ENCODE measurements at places on chromosomes 3 and 15.

DNA sequence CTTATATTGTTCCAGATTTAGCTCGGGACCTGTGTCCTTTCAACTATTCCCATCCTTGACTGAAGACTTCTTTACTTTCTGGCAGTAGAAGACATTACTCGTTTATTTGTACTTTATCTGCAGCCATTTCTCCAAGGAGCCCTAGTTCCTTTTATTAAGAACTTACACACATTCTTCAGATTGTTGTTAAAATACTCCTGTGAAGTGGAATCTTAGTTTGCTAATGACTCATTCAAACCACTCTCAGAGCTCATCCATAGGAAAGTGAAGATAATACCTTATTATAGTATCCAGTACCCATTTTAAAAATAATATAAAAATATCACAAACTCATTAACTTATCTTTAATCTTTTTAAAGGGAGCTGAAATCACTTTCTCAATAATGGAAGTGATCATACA lies 63.5 kb downstream of the C3orf70 start:
- no peak for DNase-seq

GRCh38 chr3:50411229-50411628 lies 51.9 kb upstream of the TMEM115 start:
- no peak for DNase-seq

- no peak for DNase-seq
Observed at GRCh38 chr3:116350119-116350733, 95.1 kb downstream of the LSAMP start.

GRCh38 chr3:46825450-46825849 lies 37.8 kb downstream of the MYL3 start:
- no peak for DNase-seq

GRCh38 chr15:60471314-60471713 lies 7.6 kb downstream of the ICE2 start:
- no peak for DNase-seq

GRCh38 chr3:33658991-33659848 lies 58.8 kb downstream of the CLASP2 start:
- peak; percentile 11 for DNase-seq

GRCh38 chr15:43229977-43230376 lies 9.2 kb upstream of the EPB42 start:
- DNase-seq: no peak

GRCh38 chr3:192570821-192571791 lies 156.2 kb downstream of the FGF12 start:
- DNase-seq: no peak

GRCh38 chr3:15610082-15610759 lies 8.7 kb downstream of the BTD start:
- DNase-seq: no peak

- DNase-seq: no peak
Observed at GRCh38 chr15:64667736-64668161, 107.6 kb downstream of the RBPMS2 start.

DNA sequence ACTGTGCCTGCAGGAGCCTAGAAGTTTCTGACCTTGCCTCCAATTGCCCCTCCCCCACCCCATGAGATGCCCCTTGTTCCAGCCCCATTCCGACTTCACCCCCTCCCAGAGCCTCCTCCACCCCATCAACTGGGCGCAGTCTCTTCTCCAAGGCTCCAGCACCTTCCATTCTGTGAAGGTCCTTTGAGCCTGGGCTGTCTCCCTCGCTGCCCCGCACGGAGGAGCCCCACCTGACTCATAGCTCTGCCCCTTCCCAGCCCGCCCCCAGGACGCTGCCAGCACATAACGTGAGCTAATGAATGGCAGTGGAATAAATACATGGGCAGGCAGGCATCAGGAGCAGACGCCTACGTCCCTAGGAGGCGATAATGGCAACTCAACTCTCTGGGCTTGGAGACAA lies 113.1 kb downstream of the NUP210 start:
- DNase-seq: no peak

- no peak for DNase-seq
Observed at GRCh38 chr3:136819392-136819730, 435 bp downstream of the SLC35G2 start.

DNA sequence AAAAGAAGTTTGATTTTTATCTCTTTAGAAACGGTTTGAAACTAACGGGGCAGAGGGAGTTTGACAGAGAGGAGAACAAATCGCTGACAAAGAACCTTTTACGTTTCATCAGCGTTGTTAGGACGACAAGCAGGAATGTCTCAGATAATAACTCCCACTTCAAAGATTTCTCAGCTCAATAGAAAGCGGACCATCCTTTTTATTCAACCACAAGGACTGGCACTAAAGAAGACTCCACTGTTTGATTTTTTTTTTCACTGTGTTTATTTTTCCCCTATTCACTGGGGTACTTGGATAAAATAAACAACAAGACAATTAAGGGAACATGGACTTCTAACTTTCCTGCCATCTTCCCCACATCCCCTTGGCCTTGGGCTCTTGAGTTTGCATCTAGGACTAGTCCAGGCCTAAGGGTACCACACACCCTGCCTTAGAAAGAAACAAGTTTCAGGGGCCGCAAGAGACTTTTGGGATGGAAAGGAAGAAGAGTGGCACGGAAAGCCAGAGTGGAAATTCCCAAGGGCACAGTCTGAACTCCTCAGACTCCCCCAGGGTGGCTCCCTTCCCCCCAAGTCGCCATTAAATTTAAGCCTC lies 19.0 kb downstream of the ZIC4 start:
- no peak for DNase-seq

DNA sequence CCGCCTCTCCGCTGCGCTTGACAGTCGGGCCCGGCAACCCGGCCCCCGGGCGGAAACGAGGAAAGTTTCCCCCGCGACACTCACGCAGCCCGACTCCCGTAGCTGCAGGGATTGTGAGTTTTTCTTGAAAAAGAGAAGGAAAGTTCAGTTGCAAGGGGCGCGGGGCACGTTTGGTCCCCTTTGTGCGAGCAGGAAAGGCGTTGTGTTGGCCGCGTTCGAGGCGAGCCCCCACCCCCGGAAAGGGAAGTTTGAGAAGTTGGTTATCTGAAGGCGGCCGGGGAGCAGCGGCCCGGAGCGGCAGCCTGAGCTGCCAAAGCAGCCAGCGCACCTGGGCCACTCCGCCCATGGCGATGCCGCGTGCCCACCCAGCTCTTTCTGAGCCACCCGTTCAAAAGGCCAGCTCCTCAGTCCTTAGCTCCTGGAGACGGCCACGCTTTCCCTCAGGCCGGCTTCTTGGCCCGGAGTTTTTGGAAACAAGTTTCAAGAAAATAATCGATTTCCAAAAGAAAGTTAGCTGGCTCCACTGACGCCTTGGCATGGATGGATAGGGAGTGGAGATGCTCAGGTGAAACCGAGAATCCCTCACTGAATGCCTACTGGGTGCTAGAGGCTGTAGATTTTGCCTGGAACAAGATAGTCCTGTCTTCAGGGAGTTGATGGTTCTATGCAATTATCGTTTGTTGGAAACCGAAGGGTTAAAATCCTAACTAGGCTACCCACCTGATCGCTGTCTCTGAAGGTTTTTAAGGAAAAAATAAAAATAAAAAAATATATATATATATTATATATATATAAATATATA lies 832 bp downstream of the TGFBR2 start:
- DNase-seq: peak; percentile 67

- no peak for DNase-seq
Observed at GRCh38 chr3:120673116-120673515, 8.9 kb downstream of the HGD start.

DNA sequence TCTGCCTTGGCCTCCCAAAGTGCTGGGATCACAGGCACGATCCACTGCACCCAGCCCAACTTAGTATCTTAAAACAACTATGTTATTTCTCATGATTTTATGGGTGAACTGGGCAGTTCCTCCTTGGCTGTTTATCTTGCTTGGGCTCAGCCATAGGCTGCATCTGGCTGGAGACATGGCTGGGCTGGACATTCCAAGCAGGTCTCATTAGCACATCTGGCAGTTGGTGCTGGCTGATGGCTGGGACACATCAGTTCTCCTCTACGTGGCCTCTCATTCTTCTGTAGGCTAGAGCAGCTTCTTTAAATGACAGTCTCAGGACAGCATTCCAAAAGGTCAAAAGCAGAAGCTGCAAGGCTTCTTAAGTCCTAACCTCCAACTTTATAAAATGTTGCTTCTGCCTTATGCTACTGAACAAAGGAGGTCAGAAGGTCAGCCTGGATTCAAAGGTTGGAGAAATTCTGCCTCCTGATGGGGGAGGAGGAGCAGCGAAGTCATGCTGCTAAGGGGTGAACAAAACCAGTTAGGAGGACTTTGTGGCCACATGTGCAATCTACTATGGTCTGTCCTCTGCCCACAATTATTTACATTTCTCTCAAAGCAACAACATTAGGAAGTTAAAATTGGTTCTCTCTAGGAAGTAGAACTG lies 144.0 kb downstream of the AQP9 start:
- DNase-seq: no peak

GRCh38 chr3:20322085-20322484 lies 136.1 kb upstream of the SGO1 start:
- DNase-seq: no peak

DNA sequence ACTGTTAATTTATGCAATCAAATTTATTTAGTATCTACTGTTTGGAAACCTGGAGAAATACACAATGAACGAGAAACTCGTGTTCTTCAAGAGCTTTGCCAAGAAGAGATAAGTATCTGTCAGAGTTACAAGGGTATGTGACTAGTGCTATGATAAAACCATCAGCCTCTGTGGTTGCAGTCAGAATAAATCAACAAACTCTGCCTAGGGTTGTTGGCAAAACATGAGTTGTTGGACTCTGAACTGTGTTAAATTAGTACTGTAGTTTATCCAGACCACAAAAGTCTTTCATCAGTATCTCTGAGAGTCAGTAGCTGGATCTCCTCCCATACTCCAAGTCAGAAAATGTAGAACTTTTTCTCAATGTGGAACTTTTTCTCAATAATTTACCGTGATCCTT lies 918.4 kb downstream of the NAALADL2 start:
- no peak for DNase-seq

DNA sequence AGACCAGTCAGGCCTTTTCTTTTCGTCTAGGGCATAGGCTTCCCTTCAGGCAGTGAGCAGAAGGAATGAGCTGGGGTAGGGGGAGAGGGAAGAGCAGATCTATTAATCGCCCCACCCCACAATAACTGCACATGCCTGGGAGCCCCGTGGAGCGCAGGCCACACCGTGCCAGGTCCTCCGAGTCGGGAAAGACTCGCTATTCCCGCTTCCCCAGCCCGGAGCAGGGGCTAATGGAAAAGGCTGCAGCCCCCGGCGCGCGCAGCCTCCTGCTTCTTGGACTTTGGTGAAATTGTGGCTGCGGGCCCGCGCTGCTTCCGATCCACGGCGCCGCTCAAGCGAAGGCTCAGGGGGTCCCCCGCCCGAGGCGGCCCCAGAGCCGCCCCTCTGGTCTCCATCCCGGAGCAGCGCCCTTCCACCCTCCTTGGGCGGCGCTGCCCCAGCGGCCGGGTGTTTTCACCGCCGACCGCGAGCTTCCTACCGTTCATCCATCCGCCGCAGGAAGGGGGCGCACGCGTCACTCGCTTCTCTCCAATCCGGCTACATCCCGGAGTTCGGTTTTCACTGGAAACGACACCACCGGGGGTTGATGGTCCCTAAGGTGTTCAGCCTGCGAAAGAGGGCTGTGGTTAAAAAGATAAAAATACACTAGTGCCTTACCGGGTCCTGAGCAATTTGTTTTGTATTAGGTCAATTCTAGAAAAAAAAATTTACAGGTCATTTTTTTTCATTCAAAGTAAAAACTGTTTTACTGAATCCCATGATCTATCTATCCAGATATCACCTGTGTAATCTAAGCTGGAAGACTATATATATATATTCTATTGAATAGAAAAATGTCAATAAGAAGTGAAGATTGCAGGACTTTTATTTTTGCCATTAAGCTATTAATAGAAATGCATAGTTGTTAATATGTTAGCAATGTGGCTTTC lies 4.4 kb upstream of the SYNM start:
- DNase-seq: peak; percentile 48

DNA sequence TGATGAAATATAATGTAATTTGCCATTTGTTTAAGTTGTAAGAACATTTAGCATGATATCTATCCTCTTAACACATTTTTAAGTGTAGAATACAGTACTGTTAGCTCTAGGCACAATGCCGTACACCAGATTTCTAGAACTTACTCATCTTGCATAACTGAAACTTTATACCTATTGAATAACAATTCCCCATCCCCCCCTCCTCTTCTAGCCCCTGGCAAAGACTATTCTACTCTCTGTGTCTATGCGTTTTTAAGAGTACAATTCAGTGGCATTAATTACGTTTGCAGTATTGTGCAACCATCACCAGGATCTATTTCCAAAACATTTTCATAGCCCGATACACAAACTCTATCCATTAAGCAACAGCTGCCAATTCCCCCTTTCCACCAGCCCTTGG lies 261.7 kb downstream of the PLOD2 start:
- no peak for DNase-seq

DNA sequence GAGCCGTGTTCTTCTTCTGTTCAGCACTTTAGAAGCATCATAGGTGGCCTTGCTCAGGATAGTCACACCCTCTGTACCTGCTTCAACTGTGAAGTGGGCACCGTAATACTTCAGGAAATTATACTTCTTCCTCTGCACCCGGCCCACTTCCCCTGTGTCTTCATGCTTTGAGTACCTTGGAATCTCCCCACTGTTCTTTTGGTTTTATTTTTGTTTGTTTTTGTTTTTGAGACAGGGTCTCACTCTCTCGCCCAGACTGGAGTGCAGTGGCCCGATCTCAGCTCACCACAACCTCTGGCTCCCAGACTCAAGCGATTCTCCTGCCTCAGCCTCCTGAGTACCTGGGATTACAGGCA lies 1.7 kb downstream of the P2RY14 start:
- DNase-seq: peak; percentile 68

DNA sequence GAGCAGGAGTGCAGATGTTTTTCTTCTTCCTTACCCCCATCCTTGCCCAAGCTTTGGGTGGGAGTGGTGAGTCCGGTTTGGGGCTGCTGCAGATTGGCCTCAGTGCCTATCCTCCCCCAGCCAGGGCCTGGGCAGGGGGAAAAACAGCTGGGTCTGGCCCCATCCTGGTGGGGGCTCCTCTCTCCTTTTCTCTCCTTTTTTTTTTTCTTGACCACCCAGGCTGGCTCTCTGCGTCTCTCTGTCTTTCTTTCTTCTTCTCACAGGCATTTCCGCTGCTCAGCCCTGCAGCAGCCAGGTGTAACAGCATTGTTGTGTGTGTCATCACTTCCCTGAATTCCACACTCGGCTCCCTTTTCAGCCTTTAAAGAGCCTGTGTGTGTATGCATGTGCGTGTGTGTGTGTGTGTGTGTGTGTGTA lies 2.0 kb downstream of the FOXL2NB start:
- DNase-seq: no peak

- DNase-seq: no peak
Observed at GRCh38 chr15:58355382-58355971, 76.3 kb upstream of the LIPC start.

GRCh38 chr3:194682694-194683310 lies 2.9 kb upstream of the FAM43A start:
- DNase-seq: peak; percentile 81

- DNase-seq: no peak
Observed at GRCh38 chr3:65545429-65545828, 493.3 kb downstream of the MAGI1 start.

- DNase-seq: no peak
Observed at GRCh38 chr3:194384569-194385001, 14.5 kb downstream of the GP5 start.
